Activated CD8-positive, alpha-beta T cell treated with anti-CD3 and anti-CD28 coated beads, Interleukin-2, amount 10 ng/mL, durations not matched to agents 7 days and 5 days (primary cell): ENCODE measurements at places on chromosomes 3 and 15. TPM values are rescaled to one million over a fixed set of nuclear protein-coding genes. Genes with fewer than 3 reads are reported as not detected.

GRCh38 chr15:52699457-52699856 lies 20.3 kb upstream of the ATOSA start:
- no peak for DNase-seq

GHSR gene
- not detected for total RNA-seq

FAM174B gene
- 3.3 TPM for total RNA-seq

IL1RAP gene
- 11.6 TPM for total RNA-seq
